ENCODE measurements at places on chromosomes 11 and 22.
A peak's percentile ranks its signal among the peaks of the same experiment; 100 is the strongest.

- DNase-seq, result no peak
Observed at GRCh38 chr22:48147404-48147803, 1385.0 kb downstream of the TBC1D22A start.

GRCh38 chr22:32204856-32205722 is at the start of gene RFPL2:
RFPL2 (minus strand) TSS chr22:32205073; CDS start chr22:32202451, 2,622 bp downstream.
- no peak for DNase-seq

GRCh38 chr11:123438131-123438627 is 8.1 kb downstream of the GRAMD1B start:
- DNase-seq, result no peak

DNA sequence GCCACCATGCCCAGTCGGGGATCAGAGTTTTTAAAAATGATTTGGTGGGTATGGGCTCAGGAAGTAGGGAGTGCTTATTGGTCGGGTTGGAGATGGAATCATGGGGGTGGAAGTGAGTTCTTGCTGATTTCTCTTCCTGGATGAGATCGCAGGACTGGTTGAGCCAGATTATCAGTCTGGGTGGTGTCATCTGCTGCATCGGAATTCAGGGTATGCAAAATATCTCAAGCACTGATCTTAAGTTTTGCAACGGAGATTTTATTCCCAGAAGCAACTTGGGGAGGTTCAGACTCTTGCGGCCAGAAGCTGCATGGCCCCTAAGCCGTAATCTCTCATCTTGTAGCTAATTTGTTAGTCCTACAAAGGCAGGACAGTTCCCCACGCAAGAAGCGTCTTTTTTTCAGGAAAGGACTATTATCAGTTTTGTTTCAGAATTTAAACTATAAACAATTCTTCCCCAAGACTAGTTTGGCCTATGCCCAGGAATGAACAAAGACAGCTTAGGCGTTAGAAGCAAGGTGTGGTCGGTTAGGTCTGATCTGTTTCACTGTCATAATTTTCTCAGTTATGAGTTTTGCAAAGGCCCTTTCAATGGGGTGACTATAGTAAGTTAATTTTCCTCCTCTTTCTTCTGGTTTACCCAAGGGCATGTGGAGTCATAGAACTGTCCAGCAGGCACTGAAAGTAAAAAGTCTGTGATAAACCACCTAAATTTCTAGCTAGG is 1.4 kb upstream of the PIWIL3 start:
- no peak for DNase-seq

DNA sequence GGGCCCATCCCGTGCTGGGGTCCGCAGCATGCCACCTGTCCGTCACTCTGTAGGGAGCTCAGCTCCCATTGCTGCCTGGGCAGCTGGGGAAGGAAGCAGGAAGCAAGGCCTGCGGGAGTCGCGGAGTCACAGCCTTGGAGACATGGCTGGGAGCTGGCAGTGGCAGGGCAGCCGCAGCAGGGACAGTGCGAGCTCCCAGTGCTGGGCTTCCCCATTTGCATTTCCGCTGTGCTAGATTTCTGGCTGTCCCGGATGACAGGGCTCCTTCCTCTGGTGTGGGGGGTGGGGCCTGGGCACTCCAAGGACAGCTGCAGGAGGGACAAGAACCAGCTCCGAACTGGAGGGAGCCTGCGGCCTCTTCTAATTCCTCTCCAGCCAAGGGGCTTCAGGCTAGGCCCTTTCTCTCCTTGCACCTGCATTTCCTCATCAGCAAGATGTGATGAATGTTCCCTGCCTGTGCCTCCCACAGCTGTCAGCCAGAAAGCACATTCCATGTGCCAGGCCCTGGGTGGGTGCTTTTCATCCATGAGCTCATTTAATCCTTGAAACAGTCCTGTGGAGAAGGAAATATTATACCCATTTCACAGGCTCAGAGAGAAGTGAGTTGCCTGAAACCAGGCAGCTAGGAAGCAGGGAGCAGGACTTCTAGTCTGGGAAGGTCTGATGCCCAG is 48.0 kb downstream of the MYO7A start:
- DNase-seq, result no peak

GRCh38 chr11:124898263-124898680 is 607 bp upstream of the ROBO4 start:
- DNase-seq, result no peak

GRCh38 chr11:132941024-132941646 is 591.2 kb downstream of the OPCML start:
- DNase-seq, result peak; percentile 47

GRCh38 chr11:132357811-132358572 is 987.6 kb downstream of the NTM start:
- no peak for DNase-seq

DNA sequence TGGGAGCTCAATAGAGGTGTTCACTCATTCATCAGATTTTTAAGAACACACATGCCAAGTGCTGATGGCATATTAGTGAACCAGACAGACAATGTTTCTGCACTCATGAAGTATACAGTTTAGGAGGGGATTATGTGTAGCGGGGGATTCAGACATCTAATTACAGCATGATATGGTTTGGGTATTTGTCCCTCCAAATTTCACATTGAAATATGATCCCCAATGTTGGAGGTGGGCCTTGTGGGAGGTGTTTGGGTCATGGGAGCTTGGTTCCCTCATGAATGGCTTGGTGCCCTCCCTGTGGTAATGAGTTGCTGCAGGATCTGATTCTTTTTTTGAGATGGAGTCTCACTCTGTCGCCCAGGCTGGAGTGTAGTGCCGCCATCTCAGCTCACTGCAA is 8.9 kb upstream of the RAB3IL1 start:
- no peak for DNase-seq

GRCh38 chr11:16895306-16895705 is 118.9 kb downstream of the PLEKHA7 start:
- DNase-seq, result no peak

GRCh38 chr11:76159983-76160661 is 46.2 kb downstream of the WNT11 start:
- DNase-seq, result no peak

DNA sequence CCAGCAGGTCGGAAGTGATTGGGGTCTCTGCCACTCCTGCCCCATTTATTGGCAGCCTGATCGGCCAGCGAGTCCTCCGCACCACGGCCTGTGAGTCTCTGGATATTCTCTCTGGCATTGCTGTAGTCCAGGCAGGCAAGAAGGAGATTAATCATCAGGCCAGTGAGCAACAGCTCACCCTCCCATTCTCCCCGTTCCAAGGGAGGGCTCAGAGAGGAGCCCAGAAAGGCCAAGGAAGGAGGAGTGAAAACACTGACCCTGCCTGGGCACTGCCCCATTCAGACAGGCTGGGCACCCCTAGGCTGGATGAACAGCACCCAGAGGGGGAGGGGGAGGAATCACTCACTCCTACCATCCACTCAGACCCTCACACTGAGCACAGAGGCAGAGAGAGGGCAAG is 3.1 kb downstream of the SAA2 start:
- DNase-seq, result no peak

- DNase-seq, result no peak
Observed at GRCh38 chr11:100133114-100133513, 554.0 kb upstream of the ARHGAP42 start.

- no peak for DNase-seq
Observed at GRCh38 chr22:31210556-31211421, 1.3 kb upstream of the LIMK2 start.

GRCh38 chr11:126354631-126355323 is 709 bp upstream of the ST3GAL4 start:
- no peak for DNase-seq

DNA sequence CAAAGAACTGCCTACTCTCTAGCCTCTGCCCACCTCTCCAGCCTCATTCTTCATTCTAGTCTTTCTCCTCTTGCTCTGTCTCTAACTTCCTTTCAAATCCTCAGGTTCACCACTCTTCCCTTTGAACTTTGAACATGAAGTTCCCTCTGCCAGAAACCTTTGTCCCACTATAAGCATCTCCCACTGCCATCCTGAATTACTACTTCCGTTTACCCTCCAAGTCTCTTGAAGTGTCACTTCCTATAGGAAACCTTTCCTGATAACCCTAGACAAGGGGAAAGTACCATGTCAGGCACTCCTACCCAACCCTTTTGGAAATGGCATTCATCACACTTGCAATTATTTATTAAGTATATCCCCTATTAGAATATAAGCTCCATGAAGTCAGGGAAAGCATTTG is 3.1 kb downstream of the RAB30 start:
- DNase-seq, result no peak

- no peak for DNase-seq
Observed at GRCh38 chr11:70384566-70385152, 13.7 kb upstream of the CTTN start.

DNA sequence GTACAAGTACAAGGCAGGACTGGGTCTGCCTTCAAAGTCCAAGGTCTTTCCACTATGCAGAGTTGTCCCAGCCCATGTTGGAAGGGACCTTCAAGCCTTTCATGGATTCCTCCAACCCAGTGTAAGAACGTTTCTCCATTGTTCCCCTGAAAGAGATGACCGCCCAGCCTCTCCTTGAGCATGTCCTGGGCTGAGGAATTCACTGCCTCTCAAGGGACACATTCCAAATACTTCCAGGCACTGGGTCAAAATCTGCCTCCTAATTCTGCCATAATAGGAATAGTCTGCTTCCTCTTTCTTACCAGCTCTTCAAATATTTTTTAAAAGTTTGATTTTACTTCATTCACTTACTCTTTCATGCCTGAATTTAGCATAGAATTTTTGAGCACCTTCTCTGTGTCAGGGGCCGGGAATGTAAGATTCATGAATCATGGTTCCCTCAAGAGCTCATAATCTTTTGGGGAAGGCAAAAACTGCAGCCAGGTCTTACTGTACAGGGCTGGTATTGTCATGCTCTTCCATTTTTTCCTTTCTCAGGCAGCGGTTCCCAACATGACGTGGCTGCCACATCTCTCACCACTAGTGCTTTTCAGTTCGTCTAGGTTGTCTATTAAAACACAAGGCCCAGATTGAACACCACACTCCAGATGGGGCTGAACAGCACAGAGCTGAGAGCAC is 143.3 kb upstream of the TBCEL start:
- no peak for DNase-seq

DNA sequence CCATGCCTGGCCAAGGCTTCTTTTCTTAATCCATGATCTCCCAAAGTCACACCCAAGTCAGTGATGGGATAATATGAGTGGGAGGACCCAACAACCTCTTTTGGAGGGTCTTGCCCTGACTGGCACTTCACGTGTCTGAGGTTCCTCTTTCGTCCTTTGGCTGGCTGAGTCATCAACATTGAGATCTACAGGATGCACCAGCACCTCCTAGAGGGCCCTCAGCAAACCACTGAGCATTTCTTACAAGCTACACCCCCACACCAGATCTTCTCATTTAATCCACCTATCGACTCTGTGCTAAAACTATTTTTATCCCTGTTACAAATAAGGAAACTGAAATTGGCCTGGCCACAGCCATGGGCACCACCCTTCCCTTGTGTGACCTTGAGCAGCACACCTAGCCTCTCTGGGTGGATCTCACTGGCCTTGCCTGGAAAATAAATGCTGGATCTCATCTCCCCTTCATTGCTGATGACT is 63.4 kb downstream of the FLI1 start:
- peak; percentile 25 for DNase-seq

DNA sequence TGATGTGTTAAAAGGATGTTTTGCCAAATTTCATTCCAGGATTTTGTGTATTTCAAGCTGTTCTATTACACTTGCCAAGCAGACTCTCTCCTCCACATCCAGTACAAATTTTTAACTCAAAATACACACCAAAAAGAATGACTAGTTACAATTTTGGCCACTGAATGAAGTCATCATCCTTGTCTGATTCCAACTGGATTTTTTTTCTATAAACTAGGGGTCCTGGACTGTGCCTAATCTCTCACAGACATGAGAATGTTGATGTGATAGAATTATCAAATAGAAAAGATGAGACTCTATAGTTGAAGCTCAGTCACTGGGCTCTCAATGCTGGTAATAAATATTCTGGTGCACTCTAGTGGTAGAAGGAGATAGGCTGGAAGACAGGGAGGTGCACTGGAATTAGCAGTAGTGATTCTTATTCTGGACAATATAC is 85.8 kb downstream of the FANCF start:
- DNase-seq, result peak; percentile 52

DNA sequence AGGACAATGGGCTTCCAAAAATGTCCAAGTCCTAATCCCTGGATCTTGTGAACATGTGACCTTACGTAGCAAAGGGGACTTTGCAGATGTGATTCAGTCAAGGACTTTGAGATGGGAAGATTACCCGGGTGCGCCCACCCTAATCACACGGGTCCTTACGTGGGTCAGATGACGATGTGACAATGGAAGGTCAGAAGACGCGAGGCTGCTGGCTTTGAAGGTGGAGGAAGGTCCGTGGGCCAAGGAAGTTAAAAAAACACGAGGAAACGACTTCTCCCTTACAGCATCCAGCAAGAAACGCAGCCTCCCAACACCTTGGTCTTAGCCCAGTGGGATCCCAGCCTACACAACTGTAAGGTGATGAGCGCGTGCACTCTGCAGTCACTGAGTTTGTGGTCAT is 860.1 kb downstream of the TBC1D22A start:
- no peak for DNase-seq

GRCh38 chr22:39994566-39995392 is at the start of gene FAM83F:
FAM83F (plus strand) TSS chr22:39994954; CDS start chr22:39995043, 89 bp downstream.
- no peak for DNase-seq

GRCh38 chr11:8164746-8165145 is 4.1 kb downstream of the RIC3 start:
- DNase-seq, result no peak

DNA sequence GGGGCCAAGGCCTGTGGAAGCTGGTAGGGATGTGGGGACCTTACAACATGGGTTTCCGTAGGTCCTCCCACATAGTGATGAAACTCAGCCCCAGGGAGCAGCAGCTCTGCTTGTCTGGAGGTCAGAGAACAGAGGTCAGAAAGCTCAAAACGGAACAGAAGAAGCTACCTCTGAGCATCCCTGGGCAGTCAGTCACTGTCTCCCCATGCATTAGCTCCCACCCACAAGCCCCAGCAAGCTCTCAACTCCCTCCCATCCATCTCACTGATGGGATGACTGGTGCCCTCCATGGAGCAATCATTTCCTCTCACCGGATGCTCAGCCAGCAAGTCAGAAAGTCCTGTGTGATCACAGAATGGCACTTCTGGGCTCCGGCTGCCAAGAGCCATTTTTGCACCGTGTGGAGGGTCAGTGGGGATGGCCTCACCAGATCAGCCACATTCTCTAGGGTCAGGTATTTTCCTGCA is 1.9 kb downstream of the TPP1 start:
- no peak for DNase-seq

- no peak for DNase-seq
Observed at GRCh38 chr11:2996976-2997375, 4.8 kb upstream of the NAP1L4 start.

- DNase-seq, result no peak
Observed at GRCh38 chr11:102416976-102417375, 35.6 kb downstream of the TMEM123 start.

- DNase-seq, result no peak
Observed at GRCh38 chr11:60566776-60567175, 51.6 kb downstream of the MS4A13 start.

Data from forelimb muscle (tissue), 1 donor.